ENCODE measurements at places on chromosomes 12 and 14. TPM values are rescaled to one million over a fixed set of nuclear protein-coding genes. Genes with fewer than 3 reads are reported as not detected.

IL26 gene
- not detected for total RNA-seq

NEDD8 gene
- total RNA-seq: 68.6 TPM

PLEKHH1 gene
- total RNA-seq: 3.4 TPM

RASSF8 gene
- 91.2 TPM for total RNA-seq

EML1 gene
- 46.9 TPM for total RNA-seq

FOXG1 gene
- 0.24 TPM for total RNA-seq

EAPP gene
- total RNA-seq: 27.0 TPM

CLEC4A gene
- 4.3 TPM for total RNA-seq

NKX2-8 gene
- total RNA-seq: not detected

C3AR1 gene
- 9.6 TPM for total RNA-seq

SERPINA10 gene
- 1.2 TPM for total RNA-seq

SIX1 gene
- 1.2 TPM for total RNA-seq

KRT78 gene
- total RNA-seq: 8.7 TPM

DNA sequence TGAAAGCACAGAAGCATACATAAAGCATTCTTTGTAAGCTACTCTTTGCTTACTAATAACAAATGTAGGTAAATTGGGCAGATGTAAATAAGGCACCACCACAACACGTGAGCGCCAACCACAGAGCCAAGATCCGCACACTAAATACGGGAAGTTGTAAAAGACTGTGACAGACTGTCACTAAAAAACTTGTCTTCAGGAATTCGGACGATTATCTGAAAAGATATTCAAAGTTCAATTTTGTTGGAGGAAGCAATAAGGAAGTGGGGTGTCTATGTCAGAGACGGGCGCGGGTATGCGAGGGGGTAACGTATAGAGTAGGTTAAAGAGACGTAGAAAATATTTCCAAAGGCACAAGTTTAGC is 1.5 kb upstream of the HSP90B1 start:
- DNase-seq: peak; percentile 22

- peak; percentile 55 for DNase-seq
Observed at GRCh38 chr14:95496111-95496681, 20.3 kb downstream of the SYNE3 start.

GRCh38 chr14:23929136-23929535 is 24.4 kb upstream of the DHRS4 start:
- DNase-seq: no peak

- DNase-seq: no peak
Observed at GRCh38 chr12:6329703-6330064, 12.2 kb downstream of the TNFRSF1A start.

DNA sequence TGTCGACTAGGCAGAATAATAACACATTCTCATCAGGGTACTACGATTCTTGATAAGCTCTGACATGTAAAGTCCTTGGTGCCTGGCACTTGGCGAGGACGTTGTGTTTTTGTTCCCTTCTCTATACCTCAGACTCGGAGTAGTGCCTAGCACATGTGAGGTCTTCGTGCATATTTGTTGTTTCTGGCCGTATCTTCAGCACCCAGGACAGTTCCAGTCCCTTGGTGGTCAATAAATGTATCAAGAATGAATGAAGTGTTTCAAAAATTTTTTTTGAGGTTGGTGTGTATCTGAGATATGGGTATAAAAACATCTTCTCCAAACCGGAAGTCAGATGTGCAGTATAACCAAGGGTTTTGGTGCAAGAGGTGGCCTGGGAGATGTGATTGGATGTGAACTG is 198.2 kb downstream of the AACS start:
- no peak for DNase-seq

- DNase-seq: no peak
Observed at GRCh38 chr12:50597200-50598195, 92.7 kb downstream of the DIP2B start.

GRCh38 chr14:44149597-44149996 is 357.5 kb downstream of the FSCB start:
- DNase-seq: no peak

DNA sequence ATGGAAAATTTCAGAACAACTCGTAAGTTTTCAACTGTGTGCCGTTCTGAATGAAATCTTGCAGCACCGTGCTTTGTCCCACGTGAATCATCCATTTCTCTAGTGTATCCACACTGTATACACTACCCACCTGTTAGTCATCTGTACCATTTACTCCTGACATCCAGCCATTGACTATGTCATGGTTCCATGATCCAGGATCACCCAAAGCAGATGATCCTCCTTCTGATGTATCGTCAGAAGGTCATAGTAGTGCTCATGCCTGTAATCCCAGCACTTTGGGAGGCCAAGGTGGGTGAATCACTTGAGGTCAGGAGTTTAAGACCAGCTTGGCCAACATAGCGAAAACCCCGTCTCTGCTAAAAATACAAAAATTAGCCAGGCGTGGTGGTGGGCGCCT is 122.9 kb downstream of the PPHLN1 start:
- no peak for DNase-seq

- no peak for DNase-seq
Observed at GRCh38 chr12:38543151-38543550, 226.6 kb downstream of the ALG10B start.

DNA sequence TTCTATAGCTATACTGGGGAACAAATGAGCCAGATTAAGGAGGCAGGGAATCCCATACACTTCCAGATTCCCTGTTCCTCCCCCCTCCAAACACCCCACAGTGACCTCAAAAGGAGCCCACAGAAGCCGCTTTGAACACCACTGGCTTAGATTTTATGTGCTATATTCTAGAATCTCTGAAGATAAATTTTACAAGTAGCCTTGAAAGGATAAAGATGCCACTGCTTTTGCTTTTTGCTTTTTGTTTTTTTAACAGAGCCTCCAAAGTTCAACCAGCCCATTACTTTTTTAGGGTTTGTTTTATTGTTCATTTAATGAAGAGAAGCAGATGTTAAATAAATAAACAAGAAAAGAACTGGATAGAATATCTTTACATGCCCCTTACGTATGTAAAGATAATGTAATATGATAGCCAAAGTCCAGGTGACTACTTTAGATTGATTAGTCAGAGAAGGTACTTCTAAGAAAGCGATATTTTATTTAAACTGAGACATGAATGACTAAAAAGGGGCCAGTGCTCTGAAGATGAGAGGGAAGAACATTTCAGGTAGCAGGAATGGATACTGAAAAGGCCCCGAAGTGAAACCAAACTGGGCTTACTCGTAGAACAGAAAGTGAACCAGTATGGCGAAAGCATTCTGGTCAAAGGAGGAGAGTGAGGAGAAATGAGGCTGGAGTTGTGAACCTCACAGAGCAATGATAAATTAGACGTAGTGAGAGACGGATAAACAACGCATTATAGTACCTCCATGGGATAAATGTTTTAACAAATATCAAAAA is 44.6 kb downstream of the DUSP6 start:
- DNase-seq: no peak

- DNase-seq: peak; percentile 69
Observed at GRCh38 chr14:90491221-90491885, 94.5 kb downstream of the CALM1 start.

GRCh38 chr12:51942501-51943000 is 8.9 kb upstream of the ACVR1B start:
- no peak for DNase-seq

- DNase-seq: peak; percentile 39
Observed at GRCh38 chr14:67815573-67816225, 691 bp downstream of the ZFYVE26 start.

- peak; percentile 84 for DNase-seq
Observed at GRCh38 chr12:120537856-120538220, 3.7 kb downstream of the RNF10 start.

GRCh38 chr12:58741226-58741625 is 179.1 kb downstream of the LRIG3 start:
- DNase-seq: no peak

DNA sequence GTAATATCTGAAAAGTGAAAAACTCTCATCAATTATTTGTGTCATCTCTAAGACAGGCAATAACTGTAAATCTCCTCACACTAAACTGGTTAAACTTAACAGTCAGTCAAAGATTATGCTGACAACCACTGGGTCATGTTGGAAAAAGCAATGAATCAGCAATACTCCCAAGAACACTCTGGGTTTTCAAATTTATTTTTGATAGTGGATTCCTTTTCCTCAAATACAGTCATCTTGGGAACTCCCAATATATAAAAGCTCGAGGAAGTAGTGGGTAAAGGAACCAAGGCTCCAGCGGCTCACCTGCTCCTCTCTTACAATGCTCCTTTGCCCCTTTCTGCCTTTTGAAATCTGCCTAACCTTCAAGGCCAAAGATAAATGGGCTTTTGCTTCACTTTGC is 70.0 kb downstream of the ARMH4 start:
- no peak for DNase-seq

DNA sequence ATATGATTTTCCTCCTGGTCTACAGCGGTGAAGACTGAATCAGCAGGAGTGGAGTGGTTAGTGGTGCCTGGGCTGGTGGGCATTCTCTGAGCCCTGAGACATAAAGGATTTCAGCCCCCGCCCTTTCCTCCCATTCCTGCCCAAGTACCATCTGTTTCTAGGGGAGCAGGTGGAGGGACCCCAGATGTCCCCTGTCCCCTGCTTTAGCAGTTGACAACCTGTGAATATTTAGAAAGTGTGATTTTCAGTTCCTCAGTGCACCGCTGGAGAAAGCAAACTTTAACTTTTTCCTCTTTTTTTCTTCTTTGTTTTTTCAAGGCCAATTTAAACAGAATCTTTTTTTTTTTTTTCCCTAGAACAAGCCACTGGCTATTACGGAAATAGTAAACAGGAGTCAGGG is 163.8 kb upstream of the MYL2 start:
- DNase-seq: no peak

- no peak for DNase-seq
Observed at GRCh38 chr12:62817556-62818271, 117.2 kb downstream of the PPM1H start.

GRCh38 chr12:55972042-55972441 is 1.8 kb upstream of the RAB5B start:
- DNase-seq: peak; percentile 25

DNA sequence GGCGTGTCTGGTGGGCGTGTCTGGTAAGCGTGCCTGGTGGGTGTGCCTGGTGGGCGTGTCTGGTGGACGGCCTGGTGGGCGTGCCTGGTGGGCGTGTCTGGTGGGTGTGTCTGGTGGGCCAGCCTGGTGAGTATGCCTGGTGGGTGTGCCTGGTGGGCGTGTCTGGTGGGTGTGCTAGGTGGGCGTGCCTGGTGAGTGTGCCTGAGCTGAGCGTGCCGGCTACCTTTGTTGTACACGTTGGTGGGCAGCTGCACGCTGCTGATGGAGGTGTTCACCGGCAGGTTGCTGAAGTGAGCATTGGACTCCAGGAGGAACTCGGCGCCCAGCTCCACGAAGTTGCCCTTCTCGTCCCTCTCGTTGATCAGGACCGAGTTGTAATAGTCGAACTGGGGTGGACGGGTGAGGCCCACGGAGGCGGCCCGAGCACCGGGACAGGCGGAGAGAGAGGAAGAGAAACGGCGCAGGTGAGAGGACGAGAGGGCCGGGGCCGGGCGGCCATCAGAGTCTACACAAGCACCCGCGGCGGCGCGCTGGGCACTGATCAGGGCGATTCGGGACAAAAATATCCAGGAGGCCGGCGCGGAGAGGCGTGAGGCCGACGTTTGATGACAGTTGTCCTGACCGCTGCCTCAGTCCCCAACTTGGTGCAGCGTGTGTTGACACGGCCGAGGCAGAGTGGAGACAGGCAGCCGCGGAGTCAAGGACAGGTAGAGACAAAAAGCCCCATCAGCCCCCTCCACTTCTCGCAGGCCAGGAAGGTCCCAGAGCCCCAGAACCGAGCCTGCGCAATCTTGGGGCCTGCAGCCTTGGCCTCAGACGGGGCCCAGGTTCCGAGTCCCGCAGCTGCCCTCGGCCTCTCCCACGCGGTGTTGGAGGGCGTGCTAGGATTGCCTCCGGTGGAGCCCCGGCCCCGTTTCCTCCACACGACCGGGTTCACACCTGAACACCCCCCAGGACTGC is 10.5 kb downstream of the CACNA2D4 start:
- no peak for DNase-seq

DNA sequence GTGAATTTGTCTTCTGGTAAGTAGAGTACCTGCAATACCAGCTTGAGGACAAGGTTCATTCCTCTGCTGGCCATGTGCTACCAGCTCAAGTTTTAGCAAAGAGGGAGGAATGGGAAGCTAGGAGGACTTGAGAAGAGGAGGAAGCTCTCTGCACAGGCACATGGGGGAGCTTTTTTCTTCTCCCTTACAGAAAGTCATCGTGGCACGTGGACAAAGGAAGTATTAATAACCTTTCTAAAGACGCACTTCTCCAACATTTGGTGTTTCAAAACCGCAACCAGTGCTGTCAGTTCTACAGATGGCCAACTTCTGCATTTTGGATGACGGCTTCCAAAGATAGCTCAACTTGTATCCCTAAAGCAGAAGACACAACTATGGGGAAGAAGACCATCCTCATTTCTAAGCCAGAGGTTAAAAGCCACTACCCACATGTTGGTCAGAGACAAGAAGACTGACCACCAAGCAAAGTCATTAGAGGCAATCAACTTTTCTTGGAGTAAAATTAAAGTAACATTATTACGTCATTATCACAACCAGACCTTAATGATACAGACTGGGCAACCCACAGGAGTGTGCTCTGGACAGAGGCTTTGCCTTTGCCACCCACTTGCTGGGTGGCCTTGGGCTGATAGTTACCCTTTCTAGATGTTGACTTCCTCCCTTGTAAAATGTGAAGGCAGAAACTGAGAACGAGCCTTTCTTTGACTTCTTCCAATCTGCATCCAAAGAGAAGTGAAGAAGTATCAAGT is 12.3 kb upstream of the TMED10 start:
- peak; percentile 63 for DNase-seq

DNA sequence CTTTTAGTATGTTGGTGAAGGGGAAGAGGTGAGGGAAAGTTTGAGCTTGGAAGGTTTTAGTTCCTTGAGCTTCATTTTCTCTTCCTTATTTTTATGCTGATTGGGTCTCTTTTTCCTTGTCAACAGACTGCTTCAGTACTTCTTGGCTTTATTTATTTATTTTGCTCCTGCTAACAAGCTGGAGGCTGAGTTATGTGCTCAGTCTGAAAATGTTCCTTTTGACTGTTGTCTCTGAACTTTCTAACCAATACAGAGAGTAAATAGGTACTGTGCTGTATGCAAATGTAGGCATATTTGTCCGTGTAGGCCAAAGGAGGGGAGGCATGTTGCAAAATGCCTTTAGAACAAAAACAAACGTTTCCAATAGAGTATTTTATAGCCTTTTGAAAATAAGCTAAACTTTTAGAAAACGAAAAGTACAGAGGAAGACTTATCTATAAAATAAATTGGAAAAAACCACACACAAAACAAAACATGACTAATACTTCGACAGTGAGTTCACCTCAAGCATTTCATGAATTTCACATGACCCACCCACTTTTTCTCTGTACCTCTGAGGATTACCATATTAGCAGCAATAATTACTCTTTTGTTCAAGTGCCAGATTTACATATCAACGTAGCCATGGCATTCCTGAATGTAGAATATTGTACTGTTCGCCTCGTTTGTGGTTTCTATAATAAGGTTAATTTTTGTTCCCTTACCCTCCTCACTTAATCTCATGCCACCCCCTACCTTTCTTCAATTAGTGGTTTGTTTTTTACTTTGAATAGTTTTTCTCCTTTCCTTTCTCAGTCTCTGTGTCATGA is 4.7 kb upstream of the CREBL2 start:
- DNase-seq: no peak

Data from umbilical cord (tissue), 2 donors.